ENCODE measurements at places on chromosomes 7 and 10.
A peak's percentile ranks its signal among the peaks of the same experiment; 100 is the strongest.

GRCh38 chr10:34449836-34450235 is 365.3 kb downstream of the PARD3 start:
- no peak for DNase-seq

DNA sequence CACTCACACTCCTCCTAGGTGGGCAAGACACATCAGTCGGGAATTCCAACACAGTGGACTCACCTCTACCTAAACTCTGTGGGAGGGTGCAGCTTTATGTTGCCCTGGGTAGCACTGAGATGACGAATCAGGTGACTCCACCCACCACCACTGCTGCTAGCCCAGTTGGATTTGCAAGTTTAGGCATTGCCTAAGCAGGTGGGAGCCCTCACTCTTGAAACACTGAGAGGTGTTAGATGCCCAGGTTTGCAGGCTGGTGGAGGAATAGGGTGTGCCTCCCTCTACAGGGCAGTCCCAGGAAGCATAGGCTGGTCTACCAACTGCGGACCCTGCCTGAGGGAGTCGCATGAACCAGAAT is 708.9 kb downstream of the POM121L12 start:
- DNase-seq: peak; percentile 26

- DNase-seq: no peak
These were observed 72.4 kb upstream of the ADCY1 start for GRCh38 chr7:45501791-45502190.

- no peak for DNase-seq
These were observed 40.5 kb downstream of the LYZL1 start for GRCh38 chr10:29329420-29329819.

- DNase-seq: no peak
These were observed 206.2 kb downstream of the ZNF365 start for GRCh38 chr10:62580396-62580795.

- no peak for DNase-seq
These were observed 66.0 kb downstream of the IPMK start for GRCh38 chr10:58201704-58202103.

DNA sequence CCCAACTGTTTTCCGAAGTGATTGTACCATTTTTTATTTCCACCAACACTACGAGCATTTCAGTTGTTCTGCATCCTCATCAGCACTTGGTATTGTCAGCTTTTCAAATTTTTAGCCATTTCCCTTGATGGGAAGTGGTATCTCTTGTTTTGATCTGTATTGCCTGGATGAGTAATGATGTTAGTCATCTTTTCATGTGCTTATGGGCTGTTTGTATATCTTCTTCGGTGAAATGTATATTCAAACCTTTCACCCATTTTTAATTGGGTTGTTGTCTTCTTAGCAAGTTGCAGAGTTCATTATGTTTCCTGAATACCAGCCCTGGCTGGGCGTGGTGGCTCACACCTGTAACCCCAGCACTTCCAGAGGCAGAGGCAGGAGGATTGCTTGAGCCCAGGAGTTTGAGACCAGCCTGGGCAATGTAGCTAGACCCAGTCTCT is 22.1 kb downstream of the CLIP2 start:
- no peak for DNase-seq

DNA sequence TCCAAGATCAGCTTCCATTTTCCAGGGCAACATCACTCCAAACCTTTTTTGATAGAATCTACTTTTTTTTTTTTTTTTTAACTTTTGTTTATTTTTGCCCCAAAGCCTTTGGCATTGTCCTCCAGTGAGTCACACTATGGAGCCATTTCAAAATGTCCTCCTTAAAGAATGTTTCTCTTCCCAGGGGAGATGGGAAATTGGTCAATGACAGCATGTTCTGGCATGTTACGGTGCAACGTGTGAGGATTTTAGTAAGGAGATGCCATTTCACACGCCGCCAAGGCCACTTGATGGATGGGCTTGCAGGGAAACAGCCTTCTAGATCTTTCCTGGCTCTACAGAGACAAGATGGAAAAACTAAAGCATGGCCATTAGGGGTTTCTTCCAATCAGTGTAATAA is 30.7 kb upstream of the TRIL start:
- DNase-seq: no peak

DNA sequence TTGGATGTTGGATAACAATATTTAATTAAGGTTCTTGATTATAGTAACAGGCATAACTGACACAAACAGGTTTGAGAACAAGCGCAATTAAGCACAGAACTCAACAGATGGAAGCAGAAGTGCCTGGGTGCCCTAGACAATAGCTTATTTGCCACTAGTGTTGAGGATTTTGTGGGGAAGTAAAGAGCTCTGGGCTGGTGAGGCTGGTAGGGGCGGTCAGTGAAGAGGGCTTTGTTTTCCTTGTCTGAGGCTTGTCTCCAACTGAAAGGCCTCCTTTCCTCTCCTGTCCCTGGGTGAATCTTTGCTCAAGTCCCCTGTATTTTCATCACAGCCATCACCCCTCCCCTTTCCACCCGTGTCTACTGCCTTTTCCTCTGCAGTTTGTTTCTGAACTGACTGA is 104.6 kb downstream of the KAT6B start:
- no peak for DNase-seq

GRCh38 chr10:35705051-35705450 is 63.0 kb upstream of the FZD8 start:
- no peak for DNase-seq

DNA sequence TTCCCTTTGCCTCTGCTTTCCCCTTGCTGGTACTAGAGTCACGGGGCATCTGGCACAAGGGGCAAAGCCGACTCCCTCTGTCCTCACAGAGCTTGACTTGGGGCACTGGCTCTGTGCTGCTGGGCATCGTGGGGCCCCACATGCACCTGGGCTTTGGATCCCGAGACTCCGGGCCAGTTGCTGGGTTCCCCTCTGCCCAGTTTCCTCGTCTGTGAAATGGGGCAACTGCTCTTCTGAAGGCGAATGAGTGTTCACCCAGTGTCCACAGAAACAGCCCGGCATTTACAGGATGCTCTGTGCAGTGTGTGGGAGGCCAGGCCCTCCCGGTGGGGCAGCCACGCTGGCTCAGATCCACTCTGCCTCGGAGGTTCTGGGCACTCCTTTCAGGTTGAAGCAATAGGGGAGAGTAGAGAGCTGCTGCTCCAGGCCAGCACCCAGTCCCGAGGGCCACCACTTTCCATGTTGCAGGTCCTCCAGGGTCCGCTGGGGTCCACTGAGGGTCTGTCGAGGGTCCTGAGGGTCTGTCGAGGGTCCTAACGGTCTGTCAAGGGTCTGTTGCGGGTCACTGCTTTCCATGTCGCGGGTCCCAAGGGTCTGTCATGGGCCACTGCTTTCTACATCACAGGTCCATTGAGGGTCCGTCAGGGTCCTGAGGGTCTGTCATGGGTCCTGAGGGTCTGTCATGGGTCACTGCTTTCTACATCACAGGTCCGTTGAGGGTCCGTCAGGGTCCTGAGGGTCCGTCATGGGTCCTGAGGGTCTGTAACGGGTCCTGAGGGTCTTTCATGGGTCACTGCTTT is 103.6 kb downstream of the VIPR2 start:
- no peak for DNase-seq

DNA sequence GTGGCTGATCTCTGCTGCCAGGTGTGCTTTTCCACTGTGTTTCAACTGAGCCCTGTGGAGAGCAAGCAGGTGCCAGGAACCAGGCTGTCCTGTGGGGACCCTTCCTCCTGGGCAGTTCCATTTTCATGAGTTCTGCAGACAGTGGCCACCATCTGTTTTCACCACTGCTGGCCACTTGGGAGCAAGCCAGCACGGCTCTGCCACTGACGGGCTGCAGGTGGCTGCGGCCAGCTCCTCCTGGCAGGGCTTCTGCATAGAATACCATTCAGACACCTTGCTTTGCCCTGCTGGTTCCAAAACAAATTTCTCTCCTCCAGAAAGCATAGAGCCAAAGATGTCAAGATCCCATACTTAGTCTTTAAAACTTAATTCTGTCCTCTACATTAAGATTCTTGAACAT is 48.3 kb downstream of the LANCL2 start:
- DNase-seq: no peak

- no peak for DNase-seq
These were observed 136.5 kb downstream of the PKD1L1 start for GRCh38 chr7:47811632-47812380.

- DNase-seq: no peak
These were observed 33.8 kb downstream of the MAP3K8 start for GRCh38 chr10:30467651-30468338.

DNA sequence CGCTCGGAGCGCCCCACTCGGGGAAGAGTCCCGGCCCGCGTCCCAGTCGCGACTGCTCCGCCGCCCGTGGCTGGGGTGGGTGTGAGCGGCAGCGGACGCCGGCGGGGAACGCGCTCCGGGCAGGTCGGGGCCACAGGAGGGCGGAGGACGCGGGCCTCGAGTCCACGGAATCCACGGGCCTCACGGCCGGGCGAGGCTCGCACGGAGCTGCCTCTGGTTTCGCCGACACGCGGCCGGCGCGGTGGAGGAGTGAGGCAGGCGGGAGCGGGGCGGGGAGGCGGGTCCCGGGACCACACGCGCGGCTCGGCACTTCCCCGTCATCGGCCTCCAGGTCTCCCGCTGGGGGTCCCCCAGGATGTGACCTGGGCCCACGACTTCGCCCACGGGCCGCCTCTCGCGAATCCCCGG is 533 bp upstream of the NKX6-2 start:
- DNase-seq: no peak

GRCh38 chr7:1377111-1377909 is 82.0 kb downstream of the MICALL2 start:
- DNase-seq: no peak

GRCh38 chr10:34575882-34576281 is 239.2 kb downstream of the PARD3 start:
- no peak for DNase-seq

- peak; percentile 73 for DNase-seq
These were observed 32.1 kb upstream of the CHST15 start for GRCh38 chr10:124125305-124126116.

DNA sequence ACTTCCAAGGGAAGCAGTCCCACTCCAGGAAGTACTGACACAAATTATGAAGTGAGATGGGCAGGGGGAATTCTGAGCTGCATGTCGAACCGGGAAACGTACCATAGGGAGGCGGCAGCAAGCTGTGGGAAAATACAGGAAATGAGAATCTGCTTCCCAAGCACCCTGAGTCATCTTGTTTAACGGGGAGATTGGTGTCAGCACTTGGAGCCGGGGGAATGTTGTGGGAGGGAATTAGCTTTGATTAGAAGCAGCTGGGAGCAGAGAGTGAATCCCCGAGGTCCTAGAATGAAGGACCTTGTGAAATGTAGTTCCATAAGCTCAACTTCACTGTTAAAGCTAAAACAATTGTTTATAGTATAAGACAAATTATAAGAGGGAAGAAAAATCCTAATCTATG is 141.4 kb upstream of the PRKCQ start:
- peak; percentile 36 for DNase-seq

DNA sequence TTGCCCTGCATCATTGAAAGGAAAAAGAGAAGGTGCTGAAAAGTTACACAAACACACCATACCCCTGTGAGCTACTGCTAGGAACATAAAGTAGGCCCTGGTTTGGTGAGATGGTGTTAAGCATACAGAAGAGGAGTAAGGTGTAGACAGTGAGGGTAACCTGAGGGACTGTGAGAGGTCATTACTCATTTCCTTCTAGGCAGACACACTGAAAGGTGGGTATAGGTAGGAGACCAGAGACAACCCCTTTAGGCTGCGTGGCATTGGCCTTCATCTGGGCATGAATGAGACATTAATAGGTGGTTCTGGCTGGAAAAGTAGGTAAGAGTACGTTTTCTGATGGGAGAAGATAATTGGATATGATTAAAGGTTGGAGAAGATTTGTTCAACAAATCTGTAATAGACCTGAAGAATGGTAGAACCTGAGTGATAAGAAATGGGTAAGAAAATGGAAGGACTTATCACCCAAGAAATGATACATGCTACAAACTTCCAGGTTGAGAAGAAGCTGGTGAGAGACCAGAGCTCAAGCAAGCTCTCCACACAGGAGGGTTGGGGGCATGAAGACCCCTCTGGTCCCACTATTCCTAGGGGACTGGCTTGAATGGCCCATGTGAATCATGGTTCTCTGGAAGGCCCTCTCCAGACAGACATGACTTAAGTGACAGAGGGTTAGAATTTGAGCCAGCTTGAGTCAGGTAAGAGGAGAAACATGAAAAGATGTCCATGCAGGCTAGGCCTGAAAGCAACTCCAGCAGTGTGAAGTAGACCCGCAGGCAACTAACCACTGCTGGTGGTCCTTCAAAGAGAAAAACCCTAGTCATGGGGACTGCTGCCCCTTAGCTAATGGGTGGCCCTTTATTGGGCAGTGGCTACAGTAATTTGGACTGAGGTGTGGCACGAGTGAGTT is 3.8 kb downstream of the COMTD1 start:
- DNase-seq: no peak

GRCh38 chr10:106795619-106796018 is 368.9 kb downstream of the SORCS1 start:
- peak; percentile 74 for DNase-seq

GRCh38 chr10:110684800-110685446 is 40.8 kb downstream of the RBM20 start:
- peak; percentile 48 for DNase-seq

DNA sequence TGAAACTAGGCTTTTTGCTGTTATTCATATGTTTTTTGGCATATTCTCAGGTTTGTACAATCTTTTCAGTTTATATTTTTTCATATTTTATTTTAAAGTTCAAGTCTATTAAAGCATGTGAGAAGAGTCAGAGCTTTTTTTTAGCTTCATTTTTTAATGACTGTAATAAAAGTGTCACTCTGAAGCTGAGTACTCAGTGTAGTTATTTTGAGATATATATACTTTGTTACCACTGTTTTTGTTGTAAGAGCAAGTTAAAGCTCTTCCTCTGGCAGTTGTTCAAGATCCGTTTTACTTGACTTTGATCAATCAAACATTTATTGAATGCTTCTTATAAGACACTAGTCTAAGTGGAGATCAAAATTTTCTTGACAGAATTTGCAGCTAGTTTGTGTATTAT is 37.5 kb downstream of the CASD1 start:
- DNase-seq: no peak

DNA sequence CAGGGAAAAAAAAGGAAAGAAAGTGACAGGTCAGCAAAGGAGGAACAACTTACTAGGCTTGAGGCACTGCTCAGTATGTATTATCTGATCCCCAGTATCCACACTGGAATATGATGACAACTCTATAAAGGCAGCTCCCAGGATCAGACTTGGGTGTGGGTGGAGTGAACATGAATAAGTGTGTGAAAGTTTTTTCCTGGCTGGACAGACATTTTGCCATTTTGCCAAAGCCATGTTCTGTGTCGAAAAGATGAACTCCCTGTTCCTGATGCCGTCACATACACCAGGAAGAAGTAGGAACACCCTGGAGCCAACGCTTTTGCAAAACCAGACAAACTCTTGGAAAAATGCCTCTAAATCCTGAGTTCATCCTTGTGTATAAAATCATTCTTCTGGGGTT is 143.2 kb upstream of the MEOX2 start:
- no peak for DNase-seq

Data from GM23338 (cell line).